ENCODE measurements at places on chromosomes 1 and 21.

DNA sequence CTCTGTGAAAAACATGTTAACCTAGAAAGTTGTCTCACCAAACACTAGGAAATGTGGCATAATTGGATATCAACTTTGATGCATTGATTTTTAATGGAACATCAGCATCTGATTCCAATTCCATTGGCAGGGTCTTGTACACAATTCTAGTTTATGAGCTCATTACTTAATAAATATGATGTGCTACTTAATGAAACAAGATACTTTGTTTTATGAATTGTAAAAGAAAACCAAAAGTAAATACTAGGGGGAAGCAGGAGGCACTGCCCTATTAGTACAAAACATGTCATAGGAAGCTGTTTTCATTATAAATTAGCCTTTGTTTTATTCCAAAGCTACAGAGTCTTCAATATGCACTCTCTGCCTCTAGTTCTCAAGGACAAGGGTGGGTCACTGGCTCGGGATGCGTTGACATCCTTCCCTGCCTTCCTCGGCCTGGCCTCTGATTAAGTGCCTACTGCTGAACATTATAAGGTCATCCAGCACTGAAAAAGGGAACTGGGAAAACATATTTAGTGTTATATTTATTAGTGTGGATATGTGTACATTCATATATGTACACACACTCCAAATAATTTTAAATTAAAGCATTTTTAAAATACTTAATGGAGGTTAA lies 185.2 kb downstream of the USH2A start:
- DNase-seq = no peak

DNA sequence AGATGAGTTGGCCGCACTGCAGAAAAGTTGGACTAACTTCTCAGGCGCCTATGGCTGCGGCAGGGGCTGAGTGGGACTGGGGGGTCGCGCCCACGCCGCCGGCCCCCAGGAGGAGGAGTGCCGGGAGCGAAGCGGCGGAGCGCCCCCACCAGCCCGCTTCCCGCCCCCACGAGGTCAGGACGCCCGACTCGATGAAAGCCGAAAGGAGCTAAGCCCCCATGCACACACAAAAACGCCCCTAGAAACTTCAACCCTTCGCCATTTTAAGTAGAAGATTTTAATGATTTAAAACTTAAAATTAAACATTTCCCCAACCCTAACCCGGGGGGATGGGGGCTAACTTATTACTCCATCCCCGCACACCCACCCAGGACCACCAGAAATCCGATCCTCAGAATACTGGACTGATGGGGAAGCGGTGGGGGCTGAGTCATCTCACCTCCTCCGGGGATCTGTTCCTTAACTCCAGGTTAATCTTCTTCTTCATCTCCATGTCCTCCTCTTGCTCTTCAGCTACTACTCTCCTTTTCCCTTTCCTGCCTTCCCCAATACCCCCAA lies 539 bp downstream of the ANP32E start:
- DNase-seq = no peak

GRCh38 chr1:205261946-205262691 lies 34.4 kb downstream of the TMCC2 start:
- DNase-seq = no peak

- no peak for DNase-seq
Measured at GRCh38 chr1:229803626-229804217, 177.7 kb downstream of the URB2 start.

DNA sequence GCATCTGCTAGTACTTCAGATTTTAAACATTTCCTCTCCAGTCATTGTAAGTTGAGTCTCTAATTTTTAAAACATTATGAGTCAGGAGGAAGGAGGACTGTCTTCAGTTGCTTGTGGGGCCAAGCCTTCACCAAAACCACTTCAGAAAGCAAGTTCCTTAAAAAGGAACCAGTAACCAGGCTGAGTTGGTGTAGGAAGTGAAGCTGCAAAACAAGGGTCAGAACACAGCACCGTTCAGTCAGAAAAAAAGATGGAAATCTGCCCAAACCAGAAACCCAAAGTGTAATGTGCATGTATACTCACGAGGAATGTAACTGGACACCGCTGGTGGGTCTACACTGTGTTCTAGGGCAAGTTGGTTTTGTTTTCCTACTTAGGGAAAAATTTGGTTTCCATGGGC lies 402.1 kb downstream of the SETD4 start:
- DNase-seq = no peak

- no peak for DNase-seq
Measured at GRCh38 chr1:46171351-46171750, 3.5 kb upstream of the TSPAN1 start.

DNA sequence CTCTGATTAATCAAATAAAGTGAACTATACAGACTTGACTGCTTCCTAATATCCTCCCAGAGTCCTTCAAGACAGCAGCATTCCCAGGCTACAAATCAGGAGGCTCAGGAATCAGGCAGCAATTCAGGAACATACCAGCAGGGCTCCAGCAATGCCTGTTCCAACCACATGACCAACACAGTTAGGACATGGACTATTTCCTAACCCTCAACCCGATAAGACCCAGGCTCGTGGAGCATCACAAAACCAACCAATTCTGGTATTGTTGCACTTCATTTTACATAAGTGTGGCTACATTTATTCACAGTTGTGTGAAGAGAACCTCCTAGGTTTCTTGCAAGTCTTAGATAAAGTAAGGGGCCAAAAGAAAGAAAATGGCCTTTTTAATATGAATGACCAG lies 546.2 kb upstream of the ADGRL2 start:
- no peak for DNase-seq

DNA sequence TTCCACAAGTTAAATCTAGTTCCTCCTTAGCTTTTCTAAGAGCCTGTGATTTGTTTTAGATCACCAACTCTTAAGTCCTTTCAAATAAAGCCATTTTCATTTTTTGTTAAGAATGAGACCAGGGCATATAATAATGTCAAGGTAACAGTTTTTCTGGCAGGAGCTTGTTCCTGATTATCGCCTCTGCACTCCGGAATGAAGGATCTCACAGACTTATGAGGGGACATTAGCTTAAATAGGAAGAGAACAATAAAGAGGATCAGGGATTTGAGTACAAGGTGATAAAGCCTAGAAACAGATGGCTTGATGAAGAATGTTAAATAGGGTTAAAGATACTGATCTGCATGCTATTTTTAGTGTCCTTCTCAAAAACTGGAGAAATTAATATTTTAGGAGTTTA lies 13.6 kb upstream of the OTUD7B start:
- no peak for DNase-seq

- no peak for DNase-seq
Measured at GRCh38 chr1:40133312-40133665, 27.9 kb upstream of the RLF start.

- no peak for DNase-seq
Measured at GRCh38 chr1:241870336-241870735, 22.3 kb downstream of the EXO1 start.

DNA sequence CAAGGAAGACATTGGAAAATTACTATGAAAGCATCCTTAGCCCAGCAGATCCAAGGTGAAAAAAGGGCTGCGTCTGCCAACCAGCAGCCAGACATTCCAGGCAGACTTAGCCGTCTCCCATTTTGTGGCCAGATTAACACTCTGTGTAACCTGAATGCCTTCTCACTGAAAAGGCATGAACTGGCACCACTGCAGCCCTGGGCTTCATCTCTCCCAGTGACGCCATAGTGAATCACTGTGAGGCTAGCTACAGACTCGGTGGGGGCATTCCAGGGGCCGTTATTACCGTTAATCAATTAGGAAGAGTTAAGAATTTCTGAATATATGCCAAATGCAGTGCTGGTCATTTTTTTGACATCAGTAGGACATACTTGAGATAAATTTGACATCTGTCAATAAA lies 627.4 kb downstream of the LMO4 start:
- DNase-seq = no peak

DNA sequence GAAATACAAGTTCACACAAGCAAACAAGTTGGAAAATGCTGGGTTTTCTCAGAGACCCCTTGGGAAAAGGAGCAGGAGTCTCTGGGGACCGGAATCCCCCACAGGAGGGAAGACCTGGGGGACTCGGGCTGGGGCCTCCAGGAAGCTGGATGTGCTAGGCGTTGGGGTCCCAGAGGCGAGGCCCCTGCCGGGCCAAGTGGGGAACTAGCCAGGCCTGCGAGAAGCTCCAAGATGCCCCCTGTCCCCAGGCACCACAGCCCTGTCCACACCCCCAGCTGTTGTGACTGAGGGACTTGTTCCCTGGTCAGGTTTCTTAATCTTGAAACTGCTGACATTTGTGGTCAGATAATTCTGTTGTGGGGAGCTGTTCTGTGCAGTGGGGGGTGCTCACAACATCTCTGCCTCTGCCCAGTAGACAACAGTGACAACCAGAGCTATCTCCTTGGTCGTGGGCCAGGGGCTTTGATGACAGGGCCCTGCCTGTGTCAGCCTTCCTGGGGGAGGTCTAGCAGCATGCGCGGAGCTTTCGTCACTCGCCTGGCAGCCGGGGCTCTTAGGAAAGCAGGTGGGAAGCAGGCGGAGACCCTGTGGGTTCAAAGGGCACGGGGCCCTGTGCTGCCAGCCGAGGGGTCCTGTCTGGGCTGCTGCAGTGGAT lies 126.4 kb upstream of the ARHGEF16 start:
- no peak for DNase-seq

GRCh38 chr1:219401724-219402625 lies 210.9 kb downstream of the ZC3H11B start:
- no peak for DNase-seq

DNA sequence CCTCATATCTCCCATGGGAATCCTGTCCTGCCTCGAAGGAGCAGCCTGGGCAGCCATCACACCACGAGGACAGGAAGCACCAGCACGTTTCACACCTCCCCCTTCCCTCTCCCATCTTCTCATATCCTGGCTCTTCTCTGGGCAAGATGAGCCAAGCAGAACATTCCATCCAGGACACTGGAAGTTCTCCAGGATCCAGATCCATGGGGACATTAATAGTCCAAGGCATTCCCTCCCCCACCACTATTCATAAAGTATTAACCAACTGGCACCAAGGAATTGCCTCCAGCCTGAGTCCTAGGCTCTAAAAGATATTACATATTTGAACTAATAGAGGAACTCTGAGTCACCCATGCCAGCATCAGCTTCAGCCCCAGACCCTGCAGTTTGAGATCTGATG lies 8.7 kb downstream of the SLAMF8 start:
- no peak for DNase-seq

DNA sequence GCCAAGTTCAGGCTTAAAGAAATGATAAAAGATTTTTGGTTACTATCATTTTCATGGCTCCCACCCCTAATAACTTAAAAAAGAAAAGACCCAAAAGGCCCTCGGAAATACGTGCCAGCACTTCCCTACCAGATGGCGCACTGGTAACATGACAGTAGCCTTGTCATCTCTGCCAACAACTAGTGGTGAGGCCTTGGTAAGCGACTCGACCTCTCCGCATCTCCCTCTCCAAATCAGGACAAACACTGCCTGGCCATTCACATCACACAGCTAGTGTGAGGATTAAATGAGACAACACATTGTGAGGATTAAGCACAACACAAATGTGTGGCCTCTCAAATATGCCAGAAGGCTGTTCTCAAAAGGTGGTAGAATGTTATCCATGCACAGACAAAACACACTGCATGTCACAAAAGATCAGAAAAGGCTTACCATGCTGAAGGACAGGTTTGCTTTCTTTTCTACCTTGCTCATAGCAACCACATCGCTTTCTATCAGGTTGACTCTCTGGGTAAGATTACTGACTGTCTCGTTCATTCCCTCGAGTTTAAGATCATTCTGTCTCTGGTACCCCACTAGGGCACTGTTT lies 16.4 kb downstream of the TEX38 start:
- DNase-seq = no peak

GRCh38 chr1:210910020-210910575 lies 223.8 kb downstream of the KCNH1 start:
- DNase-seq = no peak

- no peak for DNase-seq
Measured at GRCh38 chr1:46940307-46940706, 969 bp downstream of the CYP4A11 start.
